Pancreas (tissue), 10 donors: ENCODE measurements at places on chromosomes 1 and 21. TPM values are rescaled to one million over a fixed set of nuclear protein-coding genes. Genes with fewer than 3 reads are reported as not detected.

GRCh38 chr1:171798765-171799164 is 17.3 kb downstream of the METTL13 start:
- H3K4me1 ChIP-seq: no peaks in the 10 kb centered on the region
- H3K36me3 ChIP-seq: no peaks in the 10 kb centered on the region
- H3K4me3 ChIP-seq: no peak overlapping the region
- no peak overlapping the region for H3K27ac ChIP-seq
- no peak for DNase-seq
- H3K27me3 ChIP-seq: no peaks in the 10 kb centered on the region

DNA sequence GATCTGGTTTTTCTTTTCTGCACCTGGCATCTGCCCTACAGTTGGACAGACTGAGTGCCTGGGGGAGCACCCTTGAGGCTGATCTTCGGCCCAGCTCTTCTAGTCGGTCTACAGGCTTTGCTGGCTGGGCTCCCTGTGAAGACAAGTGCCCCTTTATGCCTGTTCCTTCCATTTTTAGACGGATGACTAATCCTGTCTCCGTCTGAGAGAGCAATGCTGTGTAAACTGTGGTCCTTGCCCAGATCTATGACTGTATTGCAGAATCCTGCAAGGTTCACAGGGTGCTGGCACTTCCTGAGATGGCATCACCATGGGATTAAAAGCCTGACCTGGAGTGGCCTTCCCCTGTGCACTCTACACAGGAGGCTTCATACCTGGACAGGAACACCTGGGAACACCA is 47.6 kb upstream of the SAMD13 start:
- H3K36me3 ChIP-seq: no peaks in the 10 kb centered on the region
- H3K4me1 ChIP-seq: no peaks in the 10 kb centered on the region
- H3K4me3 ChIP-seq: no peak overlapping the region
- H3K27me3 ChIP-seq: no peaks in the 10 kb centered on the region

DNA sequence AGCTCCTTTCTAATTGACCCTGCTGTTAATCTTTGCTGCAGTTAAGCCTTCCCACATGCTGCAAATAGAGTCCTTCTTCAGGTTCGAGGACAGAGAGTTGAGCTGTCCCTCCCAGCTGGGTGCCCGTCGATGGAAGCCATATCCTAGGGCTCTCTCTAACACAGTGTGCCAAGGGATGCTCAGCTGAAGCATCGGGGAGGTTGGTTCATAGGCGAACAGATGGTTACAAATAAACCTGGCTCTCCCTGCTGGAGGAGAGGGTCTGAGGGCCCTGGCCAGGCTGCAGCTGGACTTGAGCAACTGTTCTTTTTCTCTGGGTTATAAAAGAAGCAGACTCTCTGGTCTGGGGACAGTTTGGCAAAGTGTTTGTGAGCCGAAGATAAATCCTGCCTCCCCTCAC is 120.3 kb upstream of the C8B start:
- H3K36me3 ChIP-seq: no peaks in the 10 kb centered on the region
- no peak overlapping the region for H3K4me3 ChIP-seq
- H3K27me3 ChIP-seq: no peaks in the 10 kb centered on the region
- DNase-seq: no peak
- H3K4me1 ChIP-seq: no peaks in the 10 kb centered on the region

GRCh38 chr1:104073463-104073902 is 323.8 kb downstream of the AMY1C start:
- no peak for DNase-seq
- H3K27ac ChIP-seq: no peak overlapping the region
- H3K36me3 ChIP-seq: no peaks in the 10 kb centered on the region
- no peaks in the 10 kb centered on the region for H3K4me1 ChIP-seq

GRCh38 chr1:191839891-191840290 is 318.4 kb upstream of the RGS18 start:
- DNase-seq: no peak
- H3K4me3 ChIP-seq: no peak overlapping the region
- H3K36me3 ChIP-seq: no peaks in the 10 kb centered on the region
- H3K4me1 ChIP-seq: no peaks in the 10 kb centered on the region

DNA sequence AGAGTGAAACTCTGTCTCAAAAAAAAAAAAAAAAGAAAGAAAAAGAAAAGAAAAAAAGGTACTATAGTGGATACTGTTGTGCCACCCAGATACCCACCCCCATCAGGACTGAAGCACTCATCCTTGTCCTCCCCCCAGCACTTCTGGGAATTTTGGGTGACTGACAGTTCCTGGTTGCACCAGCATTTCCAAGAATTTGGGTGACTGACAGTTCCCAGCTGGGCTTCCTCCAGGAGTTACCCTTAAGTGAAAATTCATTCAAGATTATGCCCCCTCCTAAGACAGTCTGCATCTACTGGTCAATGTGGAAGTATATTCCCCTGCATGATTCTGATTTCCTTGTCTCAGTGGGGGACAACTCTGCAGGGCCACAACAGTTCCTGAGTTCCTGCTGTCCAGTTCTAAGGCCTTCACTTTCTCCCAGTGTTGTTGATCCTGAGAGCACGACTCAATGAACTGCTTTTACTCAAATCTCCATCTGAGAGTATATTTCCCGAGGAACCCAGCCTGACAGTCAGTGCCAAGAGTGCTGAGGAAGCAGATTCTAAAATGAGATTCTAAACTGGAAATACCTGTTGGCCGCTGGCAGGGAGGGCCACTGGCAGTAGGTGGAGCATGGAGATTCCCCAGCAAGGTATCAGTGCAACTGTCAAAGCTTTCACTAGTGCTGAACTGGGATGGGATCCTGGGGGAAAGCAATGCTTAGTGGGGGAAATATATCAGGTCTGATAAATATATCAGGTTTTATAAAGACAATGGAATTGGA is 18.5 kb downstream of the RIIAD1 start:
- no peak for DNase-seq
- H3K4me3 ChIP-seq: no peak overlapping the region
- no peaks in the 10 kb centered on the region for H3K27me3 ChIP-seq
- no peak overlapping the region for H3K27ac ChIP-seq
- H3K36me3 ChIP-seq: no peaks in the 10 kb centered on the region
- peaks cover 4% of the 10 kb centered on the region for H3K4me1 ChIP-seq

- DNase-seq: no peak
- H3K36me3 ChIP-seq: no peaks in the 10 kb centered on the region
- no peak overlapping the region for H3K27ac ChIP-seq
- H3K4me1 ChIP-seq: no peaks in the 10 kb centered on the region
- H3K4me3 ChIP-seq: no peak overlapping the region
- H3K27me3 ChIP-seq: no peaks in the 10 kb centered on the region
Measured at GRCh38 chr1:212213784-212214183, 71.4 kb upstream of the PPP2R5A start.

DNA sequence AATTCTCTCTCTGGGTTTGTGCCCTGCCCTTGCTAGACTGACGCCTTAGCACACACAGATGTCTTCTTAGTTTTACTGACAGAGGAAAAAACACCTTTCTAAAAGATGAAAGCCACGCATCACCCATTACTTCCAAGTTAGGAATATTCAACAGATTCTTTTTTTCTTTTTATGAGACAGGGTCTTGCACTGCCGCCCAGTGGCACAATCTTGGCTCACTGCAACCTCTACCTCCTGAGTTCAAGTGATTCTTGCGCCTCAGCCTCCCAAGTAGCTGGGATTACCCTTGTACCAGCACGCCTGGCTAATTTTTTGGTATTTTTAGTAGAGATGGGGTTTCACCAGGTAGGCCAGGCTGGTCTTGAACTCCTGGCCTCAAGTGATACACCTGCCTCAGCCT is 169.2 kb downstream of the APP start:
- no peak overlapping the region for H3K27ac ChIP-seq
- H3K4me1 ChIP-seq: peaks cover 19% of the 10 kb centered on the region
- H3K36me3 ChIP-seq: no peaks in the 10 kb centered on the region
- DNase-seq: no peak
- H3K27me3 ChIP-seq: no peaks in the 10 kb centered on the region

GRCh38 chr1:54750596-54750995 is 13.7 kb downstream of the PARS2 start:
- no peak for DNase-seq
- H3K4me1 ChIP-seq: no peaks in the 10 kb centered on the region
- H3K36me3 ChIP-seq: no peaks in the 10 kb centered on the region
- H3K27ac ChIP-seq: no peak overlapping the region

Gene ERICH3
- 0.42 TPM for polyA plus RNA-seq

Gene LCE3C
- polyA plus RNA-seq: not detected

Gene CCDC27
- polyA plus RNA-seq: not detected

Gene LRRC40
- polyA plus RNA-seq: 5.7 TPM
